Endothelial cell of umbilical vein (primary cell): ENCODE measurements at places on chromosomes 1 and 21. TPM values are rescaled to one million over a fixed set of nuclear protein-coding genes. Genes with fewer than 3 reads are reported as not detected.

Gene ARHGEF19
- 8.0 and 8.4 TPM in 2 replicates for polyA plus RNA-seq

GRCh38 chr1:207282058-207282457 is 39.4 kb upstream of the CD55 start:
- H3K4me3 ChIP-seq: no peak overlapping the region
- no peaks in the 10 kb centered on the region for H3K36me3 ChIP-seq
- H3K4me1 ChIP-seq: peaks cover 44% of the 10 kb centered on the region
- H3K27ac ChIP-seq: peak overlapping the region; percentile 97

- H3K4me3 ChIP-seq: no peak overlapping the region
- no peaks in the 10 kb centered on the region for H3K4me1 ChIP-seq
- DNase-seq: no peak
- H3K27ac ChIP-seq: no peak overlapping the region
These were observed 21.0 kb upstream of the FUCA1 start for GRCh38 chr1:23889074-23889473.

DNA sequence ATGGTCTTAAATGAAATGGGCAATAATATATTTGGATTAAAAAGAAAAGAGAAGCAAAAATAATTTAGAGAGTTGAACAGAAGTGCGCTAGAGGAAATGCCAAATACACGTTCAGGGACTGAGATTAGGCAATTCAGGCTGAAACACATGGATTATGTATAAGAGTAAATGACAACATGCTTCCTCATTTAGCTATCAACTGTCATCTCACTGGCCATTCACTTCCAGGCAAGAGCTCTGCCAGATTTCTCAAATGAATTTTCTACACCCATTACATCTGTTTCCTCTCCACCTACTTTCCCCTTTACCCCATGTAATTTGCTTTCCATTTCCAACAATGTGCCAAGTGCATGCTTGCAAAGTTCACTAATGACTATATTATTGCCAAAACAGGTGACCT is 582.4 kb downstream of the LTN1 start:
- no peaks in the 10 kb centered on the region for H3K36me3 ChIP-seq
- no peak overlapping the region for H3K4me3 ChIP-seq
- DNase-seq: no peak
- H3K4me1 ChIP-seq: no peaks in the 10 kb centered on the region

DNA sequence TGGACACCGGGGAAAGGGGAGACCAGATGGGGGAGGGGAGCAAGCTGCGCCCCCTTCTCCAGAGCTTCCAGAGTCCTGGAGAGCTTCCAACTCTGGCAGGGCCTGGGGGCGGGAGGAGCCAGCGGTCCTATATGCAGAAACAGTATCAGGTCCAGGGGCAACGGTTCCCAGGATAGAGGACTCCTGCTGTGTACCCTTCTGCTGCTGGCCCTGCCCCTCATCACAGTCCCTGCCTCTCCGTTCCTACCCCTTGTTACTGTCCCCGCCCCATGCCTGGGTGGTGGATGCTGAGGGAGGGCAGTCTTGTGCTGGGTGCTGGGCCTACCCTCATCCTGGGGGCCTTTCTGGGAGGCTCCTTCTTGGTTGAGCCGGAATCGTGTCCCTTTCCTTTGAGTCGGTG is 19.2 kb upstream of the PEX10 start:
- H3K4me3 ChIP-seq: no peak overlapping the region
- DNase-seq: no peak
- H3K4me1 ChIP-seq: no peaks in the 10 kb centered on the region

DNA sequence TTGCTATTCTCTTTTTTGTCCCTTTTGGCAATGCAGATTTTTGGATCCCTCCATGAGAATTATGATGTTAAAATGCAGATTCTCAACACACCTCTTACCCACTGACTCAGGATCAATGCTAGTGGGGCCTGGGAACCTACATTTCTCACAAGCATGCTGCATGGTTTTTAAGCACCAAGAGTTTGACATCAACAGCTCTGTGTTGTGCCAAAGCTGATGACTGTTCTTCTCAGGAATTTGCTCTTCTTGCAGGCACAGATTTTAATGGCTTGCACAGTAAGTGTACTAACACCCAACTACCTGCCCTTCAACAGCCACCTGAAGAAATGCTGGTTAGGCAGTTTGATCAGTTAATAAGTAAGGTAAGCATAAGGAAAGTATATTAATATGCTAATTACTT is 468.7 kb downstream of the PTBP2 start:
- H3K36me3 ChIP-seq: no peaks in the 10 kb centered on the region
- peaks cover 15% of the 10 kb centered on the region for H3K4me1 ChIP-seq
- no peaks in the 10 kb centered on the region for H3K27me3 ChIP-seq
- H3K4me3 ChIP-seq: no peak overlapping the region
- H3K27ac ChIP-seq: no peak overlapping the region
- DNase-seq: no peak

Gene S100A16
- polyA plus RNA-seq: 1,770 and 2,016 TPM in 2 replicates

DNA sequence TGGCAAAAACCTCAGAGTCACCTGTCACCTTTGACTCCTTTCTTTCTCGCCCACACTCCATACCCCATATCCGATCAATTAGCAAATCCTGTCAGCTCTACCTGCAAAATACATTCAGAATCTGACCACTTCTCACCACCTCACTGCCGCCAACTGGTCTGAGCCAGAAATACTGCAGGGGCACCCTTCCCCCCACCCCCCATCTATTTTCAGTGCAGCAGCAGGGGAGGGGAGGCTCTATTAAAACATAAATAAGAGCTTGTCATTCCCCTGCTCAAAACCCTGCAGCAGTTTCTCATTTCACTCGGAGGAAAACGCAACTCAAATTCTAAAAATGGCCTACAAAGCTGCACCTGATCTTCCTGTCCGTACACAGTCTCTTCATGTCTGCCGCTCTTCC is 3.9 kb downstream of the PKLR start:
- no peaks in the 10 kb centered on the region for H3K4me1 ChIP-seq
- no peaks in the 10 kb centered on the region for H3K36me3 ChIP-seq
- no peak for DNase-seq
- H3K27me3 ChIP-seq: peaks cover 40% of the 10 kb centered on the region
- H3K27ac ChIP-seq: no peak overlapping the region

DNA sequence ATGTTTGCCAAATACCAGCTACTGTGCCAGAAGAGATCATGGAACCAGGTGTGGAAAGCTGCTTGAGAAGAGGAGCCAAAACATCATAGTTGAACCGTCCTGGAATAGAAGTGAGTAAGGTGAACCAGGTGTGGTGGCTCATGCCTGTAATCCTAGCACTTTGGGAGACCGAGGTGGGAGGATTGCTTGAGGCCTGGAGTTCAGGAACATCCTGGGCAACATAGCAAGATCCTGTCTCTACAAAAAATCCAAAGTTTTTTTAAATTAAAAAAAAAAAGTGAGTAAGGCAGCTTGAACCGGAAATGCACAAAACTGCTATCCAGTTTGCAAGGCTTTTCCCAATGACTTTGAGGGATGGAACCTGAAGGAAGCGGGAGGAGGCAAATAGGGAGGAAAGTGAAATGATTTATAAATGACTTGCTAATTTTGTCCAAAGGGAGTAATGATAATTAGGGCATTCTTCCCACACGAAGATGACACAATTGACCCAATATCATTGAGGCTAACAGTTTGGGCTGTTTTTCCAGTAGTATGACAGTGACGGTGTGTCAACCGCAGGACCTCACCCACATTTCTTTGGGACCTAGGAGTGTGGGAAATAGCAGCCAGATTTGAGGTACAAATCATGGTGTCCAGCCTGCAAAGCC is 1.5 kb upstream of the CNN3 start:
- peaks cover 40% of the 10 kb centered on the region for H3K4me1 ChIP-seq
- no peaks in the 10 kb centered on the region for H3K27me3 ChIP-seq
- no peak overlapping the region for H3K4me3 ChIP-seq
- no peaks in the 10 kb centered on the region for H3K36me3 ChIP-seq
- DNase-seq: no peak

DNA sequence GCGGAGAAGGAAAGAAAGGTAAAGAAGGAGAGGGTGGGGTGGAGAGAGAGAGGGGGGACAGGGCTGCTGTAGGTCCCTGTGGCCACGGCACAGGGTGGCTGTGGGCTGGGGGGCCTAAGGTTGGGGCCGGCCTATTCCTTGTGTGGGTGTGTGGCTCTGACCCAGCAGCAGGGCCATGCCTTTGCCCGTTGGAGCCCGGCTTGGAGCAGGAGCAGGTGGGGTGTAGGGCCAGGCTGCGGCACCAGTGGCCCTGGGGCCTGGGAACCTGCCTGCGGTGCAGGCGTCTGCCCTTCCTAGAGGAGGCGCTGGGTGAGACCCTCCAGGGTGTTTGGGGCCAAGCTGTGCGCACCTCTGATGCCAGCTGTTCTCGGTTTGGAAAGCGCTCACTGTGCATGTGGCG is 19.7 kb upstream of the SUMO3 start:
- no peak for DNase-seq
- H3K36me3 ChIP-seq: no peaks in the 10 kb centered on the region
- no peak overlapping the region for H3K27ac ChIP-seq
- no peak overlapping the region for H3K4me3 ChIP-seq
- H3K27me3 ChIP-seq: no peaks in the 10 kb centered on the region

Gene CTSE
- 0.11 and 0.17 TPM in 2 replicates for polyA plus RNA-seq

Gene SPRR2E
- not detected in 2 replicates for polyA plus RNA-seq

Gene S100A1
- not detected in 2 replicates for polyA plus RNA-seq

DNA sequence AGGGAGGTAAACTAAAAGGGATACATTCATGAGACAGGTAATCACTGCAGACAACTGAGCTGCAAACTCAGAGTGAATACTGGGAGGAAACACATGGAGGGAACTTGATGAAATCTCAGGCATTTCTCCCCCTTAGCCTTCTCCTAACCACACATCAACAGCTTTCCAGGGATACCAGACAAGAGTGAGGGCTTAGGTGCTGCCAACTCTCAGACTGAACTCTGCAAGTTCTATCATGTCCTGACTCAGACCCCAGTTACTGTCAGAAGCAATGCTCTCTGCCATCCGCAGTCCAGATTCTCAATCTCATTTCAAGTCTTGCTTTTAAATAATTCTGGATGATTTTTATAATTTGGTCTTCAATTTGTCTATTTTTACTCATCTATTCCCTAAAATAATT is 267.3 kb downstream of the LTN1 start:
- no peak overlapping the region for H3K27ac ChIP-seq
- no peaks in the 10 kb centered on the region for H3K36me3 ChIP-seq
- no peak for DNase-seq
- no peak overlapping the region for H3K4me3 ChIP-seq
- H3K4me1 ChIP-seq: no peaks in the 10 kb centered on the region
- H3K27me3 ChIP-seq: no peaks in the 10 kb centered on the region
